ENCODE measurements at places on chromosomes 7 and 10.
A peak's percentile ranks its signal among the peaks of the same experiment; 100 is the strongest.

- no peak for DNase-seq
Observed at GRCh38 chr10:34816501-34817002, 1.5 kb upstream of the PARD3 start.

DNA sequence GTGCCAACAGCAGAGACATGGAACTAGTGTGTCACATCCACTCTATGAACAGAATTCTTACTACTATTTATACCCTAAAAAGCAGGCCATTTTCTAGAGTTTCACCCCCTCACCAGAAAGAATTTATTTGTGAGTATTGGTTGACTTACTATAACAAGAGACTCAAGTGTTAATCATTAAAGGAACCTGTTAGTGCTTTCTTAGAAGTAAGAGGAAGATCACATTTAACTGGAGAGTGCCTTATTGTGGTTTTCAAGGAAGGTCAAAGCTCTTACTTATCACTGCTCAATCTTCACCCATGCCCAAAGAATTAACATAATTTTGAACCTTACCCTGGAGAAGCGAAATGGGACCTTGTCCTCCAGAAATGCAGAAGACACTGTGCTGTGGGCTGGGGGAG lies 169.3 kb upstream of the PRSS1 start:
- DNase-seq, result no peak

DNA sequence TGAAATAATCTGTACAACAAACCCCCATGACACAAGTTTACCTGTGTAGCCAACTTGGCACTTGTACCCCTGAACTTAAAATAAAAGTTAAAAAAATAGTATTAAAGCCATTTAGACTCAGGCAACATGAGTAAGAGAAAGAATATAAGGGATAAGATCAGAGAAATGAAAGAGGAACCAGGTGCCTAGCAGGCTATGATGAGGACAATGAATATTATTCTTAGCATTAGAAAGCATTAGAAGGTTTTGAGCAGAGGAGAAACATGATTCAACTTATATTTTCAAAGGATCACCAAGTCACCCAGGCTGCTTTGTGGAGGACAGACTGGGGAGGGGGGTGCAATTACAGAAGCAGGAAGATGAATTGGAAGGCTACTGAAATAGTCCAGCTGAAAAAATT lies 48.1 kb upstream of the TES start:
- DNase-seq, result no peak

- DNase-seq, result no peak
Observed at GRCh38 chr10:84632866-84633265, 304.5 kb downstream of the CCSER2 start.

- DNase-seq, result no peak
Observed at GRCh38 chr7:90946730-90947501, 317.3 kb upstream of the FZD1 start.

- no peak for DNase-seq
Observed at GRCh38 chr10:128124813-128125403, 1.3 kb downstream of the MKI67 start.

DNA sequence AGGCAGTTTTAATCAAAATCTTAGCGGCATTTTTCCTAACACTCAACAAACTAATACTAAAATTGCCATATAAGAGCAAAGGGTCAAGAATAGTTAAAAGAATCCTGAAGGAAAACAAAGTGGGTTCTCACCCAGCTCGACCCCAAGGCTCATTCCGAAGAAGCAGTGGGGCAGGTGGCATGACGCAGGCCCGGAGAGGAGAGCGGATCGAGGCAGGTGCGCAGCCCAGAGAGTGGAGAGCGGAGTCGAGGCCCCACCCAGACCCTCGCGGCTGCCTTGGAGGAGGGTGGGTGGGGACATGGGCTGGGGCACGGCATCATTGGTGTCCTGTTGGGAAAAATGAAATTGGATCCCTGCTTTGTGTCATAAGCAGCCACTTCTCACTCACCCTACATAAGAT lies 109.8 kb downstream of the INPP5A start:
- no peak for DNase-seq

- DNase-seq, result peak; percentile 48
Observed at GRCh38 chr10:14598809-14599764, 175.6 kb downstream of the FAM107B start.

DNA sequence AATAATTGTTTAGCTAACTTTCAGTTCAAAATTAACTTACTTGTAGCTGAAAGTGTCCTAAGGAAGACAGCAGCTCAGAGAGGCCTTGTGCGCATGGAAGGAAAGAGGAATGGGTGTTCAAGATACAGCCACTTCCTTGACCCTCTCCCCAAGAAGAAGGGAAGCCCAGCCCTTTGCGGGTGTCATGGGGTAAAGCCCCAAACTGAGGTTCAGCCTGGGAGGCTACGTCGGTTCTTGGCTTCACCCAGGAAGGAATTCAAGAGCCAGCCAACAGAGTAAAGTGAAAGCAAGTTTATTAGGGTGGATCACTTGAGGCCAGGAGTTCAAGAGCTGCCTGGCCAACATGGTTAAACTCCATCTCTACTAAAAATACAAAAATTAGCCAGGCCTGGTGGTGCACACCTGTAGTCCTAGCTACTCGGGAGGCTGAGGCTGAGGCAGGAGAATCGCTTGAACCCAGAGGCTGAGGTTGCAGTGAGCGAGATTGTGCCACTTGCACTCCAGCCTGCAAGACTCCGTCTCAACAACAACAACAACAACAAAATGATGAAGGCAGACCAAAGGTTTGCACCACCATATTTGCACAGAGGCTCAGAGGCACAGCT lies 15.9 kb downstream of the GPRIN2 start:
- DNase-seq, result no peak

DNA sequence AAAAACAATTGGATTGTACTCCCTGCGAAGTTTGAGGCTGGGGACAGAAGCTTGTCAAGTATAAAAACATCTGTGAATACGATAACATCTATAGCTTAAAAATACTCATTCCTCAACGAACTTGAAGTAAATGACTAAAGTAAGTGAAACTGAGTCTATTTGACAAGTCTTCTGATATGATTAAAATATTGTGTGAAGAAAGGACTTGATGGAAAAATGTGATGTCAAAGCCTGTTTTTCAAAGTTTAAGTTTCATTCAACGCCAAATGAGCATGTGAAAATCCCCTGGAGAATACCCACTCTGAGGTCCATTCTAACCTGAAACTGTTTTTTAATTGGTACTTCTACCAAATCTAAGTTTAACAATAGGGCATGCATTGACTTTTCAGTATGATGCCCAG lies 122.3 kb upstream of the MDFIC start:
- DNase-seq, result no peak

GRCh38 chr7:17134786-17135185 lies 163.7 kb upstream of the AHR start:
- DNase-seq, result no peak

DNA sequence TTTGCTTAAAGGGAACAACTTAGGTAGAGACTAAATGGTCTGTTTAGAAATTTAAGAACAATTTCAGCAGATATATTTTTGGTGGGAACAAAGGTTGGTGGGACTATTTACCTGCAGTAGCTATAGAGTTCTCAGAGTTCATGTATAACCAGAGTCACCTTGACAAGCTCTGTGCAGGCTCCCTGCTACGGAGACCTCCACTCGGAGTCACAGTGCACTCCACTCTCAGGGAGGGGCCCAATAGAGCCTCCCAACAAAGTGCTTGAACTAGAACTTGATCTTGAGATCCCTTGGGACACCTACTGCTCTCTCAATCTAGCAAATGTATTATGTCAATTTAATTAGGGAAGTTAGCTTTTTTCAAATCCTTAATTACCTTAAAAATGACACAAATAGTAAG lies 2.3 kb downstream of the MYPN start:
- DNase-seq, result no peak

DNA sequence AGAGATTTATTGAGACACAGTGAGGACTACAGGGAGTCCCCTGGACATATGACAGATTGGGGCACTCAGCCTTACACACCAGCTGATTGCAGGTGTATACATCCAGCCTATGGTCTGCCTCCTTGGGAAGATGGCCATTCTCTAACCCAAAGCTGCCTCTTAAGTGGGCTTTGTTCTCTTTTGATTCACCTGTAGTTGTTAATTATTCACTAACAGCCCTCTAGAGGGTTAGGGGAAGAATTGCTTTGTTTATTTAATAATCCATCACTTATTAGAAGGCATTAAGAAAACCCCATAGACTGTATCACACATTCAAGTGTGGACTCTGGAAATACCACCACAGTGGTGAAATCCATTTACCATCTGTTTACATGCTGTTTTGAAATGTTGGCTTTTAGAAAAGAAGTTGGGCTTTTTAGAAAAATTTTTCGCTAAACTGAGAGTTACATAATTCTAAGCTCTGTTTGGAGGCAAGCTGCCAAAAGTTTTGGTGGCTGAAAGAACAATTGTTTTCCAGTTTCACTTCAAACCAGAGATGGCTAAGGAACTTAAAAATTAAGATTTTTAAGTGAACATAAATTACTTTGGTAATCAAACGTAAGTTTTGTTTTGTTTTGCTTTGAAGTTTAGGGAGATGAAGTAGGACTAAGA lies 379.1 kb downstream of the ADRA2A start:
- no peak for DNase-seq

GRCh38 chr10:116265686-116266085 lies 7.3 kb downstream of the GFRA1 start:
- no peak for DNase-seq

DNA sequence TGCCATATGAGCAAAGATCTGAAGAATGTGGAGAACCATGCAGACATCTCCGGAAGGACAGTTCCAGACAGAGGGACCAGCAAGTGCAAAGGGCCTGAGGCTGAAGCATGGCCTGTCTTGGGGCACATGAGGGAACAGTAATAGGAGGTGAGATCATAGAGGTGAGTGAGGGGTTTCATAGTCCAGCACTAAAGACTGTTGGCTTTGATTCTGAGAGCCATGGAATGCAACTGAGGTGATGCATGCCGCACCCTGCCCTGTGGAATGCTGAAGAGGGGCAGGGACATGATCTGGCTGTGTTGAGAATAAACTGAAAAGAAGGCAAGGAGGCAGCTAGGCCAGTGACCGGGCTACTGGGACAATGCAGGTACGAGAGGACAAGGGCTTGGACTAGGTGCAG lies 253.1 kb upstream of the KLF14 start:
- no peak for DNase-seq

GRCh38 chr7:92052159-92052558 lies 82.1 kb downstream of the CYP51A1 start:
- DNase-seq, result no peak

DNA sequence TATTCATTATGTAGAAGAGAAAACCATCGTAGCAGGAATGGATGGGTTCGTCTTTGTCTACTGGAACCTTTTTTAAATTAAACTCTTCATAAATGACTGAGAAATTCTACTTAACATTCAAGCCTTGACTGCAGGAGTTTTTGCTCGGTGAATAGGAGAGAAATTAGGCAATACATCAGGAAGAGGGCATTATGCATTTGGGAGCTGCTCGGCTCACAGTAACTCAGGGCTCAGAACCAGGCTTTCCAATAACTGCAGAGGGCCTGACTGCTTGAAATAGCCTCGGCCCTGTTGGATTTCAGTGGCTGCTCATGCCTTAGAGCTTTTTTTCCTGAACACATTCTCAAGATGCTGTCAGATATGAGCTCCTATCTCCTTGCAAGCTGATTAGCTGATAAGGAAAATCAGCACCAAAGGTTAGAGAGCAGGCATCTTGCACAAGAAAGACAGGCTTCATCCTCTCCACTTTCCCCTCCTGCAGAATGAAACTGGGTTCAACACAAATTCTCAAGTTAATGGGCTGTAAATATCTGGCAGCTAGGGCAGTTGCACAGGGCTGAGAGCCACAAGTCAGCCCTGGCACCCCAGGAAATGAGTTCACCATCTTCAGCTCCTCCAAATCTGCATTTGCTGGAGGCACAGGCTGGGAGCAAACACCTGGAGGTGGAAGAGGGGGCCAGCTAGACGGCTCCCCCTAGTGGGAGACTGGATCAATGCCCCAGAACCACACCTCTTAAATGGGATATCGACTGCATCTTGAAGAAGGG lies 24.3 kb downstream of the TECTB start:
- DNase-seq, result peak; percentile 68

GRCh38 chr10:127303105-127303504 lies 106.7 kb upstream of the INSYN2A start:
- DNase-seq, result no peak

DNA sequence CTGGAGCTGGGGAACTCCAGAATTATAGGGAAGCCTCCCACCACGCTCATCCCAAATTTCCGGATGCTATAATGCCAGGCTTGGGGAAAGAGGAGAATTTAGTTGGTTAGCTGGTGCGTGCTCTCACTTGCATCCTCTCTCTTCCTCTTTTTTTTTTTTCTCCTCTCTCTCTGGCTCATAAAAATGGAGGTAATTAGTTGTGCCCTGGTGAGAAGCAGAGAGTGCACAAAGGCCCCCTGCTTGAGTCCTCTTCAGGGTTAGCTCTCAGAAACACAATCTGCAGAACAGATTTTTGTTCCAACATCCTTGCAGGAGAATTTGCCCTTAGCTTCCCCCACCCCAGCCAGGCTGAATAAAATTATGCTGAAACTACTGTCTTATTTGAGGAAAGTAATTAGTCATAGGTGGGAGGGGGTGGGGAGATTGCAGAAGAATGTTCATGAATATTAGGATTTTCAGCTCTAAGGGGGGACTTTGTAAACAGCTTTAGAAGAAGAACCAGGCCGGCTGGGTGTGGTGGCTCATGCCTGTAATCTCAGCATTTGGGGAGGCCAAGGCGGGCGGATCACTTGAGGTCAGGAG lies 7.6 kb downstream of the SERPINE1 start:
- DNase-seq, result no peak

DNA sequence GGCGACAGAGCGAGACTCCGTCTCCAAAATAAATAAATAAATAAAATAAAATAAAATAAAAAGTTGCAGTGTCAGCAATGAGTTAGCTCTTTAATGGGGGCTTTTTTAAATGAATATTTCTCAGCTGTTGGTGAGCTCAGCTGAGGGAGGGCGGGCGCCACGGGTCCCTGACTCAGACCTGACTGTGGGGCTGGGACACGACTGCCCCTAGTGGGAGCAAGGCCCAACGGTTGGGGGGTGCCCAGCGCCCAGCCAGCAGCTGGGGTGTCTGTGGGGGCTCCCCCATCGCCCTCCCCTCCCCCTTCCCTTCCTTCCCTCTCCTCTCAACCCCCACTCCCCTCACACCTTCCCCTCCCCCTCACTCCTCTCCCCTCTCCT lies 46.6 kb downstream of the PWWP2B start:
- no peak for DNase-seq

- no peak for DNase-seq
Observed at GRCh38 chr7:156772725-156773124, 120.3 kb downstream of the LMBR1 start.

GRCh38 chr10:29140151-29140550 lies 148.7 kb upstream of the LYZL1 start:
- no peak for DNase-seq
